ENCODE measurements at places on chromosomes 2 and 18.

DNA sequence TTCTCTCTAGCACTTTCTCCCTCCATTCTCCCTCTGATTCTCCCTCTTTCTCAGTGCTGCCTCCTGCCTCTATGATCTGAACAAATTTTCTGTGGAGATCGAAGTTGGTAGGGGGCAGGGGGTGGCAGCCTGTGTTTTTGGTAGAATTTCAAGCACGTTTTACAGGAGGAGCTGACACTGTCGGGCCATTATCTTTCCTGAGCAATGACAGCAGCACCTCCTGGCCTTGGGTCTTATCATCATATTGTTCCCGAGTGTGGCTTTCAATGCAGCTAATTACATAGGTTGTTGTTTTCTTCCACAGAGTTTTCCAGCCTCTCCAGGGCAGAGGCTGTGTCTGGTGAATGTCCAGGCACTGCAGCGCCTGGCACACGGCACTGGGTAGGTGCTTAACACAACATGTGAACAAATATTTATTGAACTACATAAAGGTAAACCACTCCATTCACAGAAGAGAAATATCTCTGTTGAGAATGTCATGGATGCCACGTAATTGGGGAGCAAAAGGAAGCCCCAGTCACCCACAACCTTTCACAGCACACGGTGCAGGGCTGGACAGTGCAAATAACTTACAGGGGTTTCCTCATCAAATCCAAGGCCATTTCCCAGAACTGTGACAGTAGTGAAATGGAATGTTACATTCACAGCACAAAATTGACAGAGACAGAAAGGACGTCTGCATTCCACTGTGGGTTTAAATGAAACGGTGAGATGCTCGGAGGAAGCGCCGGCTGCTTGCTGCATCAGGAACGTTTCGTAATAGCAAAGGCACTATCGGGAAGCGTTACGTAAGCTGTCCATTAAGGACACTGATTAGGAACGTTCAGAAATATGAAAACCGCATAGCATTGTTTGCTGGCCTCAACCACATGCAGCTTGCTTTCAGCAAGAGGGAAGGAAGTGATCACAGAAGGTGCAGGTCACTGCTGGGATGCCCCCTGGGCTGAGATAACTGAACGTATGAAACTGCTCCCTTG lies 6.5 kb upstream of the KCNG2 start:
- no peak for DNase-seq

GRCh38 chr2:189086250-189086649 lies 93.3 kb downstream of the COL5A2 start:
- DNase-seq, result no peak

- no peak for DNase-seq
These were observed 79.0 kb upstream of the TAF1B start for GRCh38 chr2:9764153-9764778.

GRCh38 chr2:48364100-48364499 lies 165.9 kb upstream of the STON1 start:
- DNase-seq, result no peak

DNA sequence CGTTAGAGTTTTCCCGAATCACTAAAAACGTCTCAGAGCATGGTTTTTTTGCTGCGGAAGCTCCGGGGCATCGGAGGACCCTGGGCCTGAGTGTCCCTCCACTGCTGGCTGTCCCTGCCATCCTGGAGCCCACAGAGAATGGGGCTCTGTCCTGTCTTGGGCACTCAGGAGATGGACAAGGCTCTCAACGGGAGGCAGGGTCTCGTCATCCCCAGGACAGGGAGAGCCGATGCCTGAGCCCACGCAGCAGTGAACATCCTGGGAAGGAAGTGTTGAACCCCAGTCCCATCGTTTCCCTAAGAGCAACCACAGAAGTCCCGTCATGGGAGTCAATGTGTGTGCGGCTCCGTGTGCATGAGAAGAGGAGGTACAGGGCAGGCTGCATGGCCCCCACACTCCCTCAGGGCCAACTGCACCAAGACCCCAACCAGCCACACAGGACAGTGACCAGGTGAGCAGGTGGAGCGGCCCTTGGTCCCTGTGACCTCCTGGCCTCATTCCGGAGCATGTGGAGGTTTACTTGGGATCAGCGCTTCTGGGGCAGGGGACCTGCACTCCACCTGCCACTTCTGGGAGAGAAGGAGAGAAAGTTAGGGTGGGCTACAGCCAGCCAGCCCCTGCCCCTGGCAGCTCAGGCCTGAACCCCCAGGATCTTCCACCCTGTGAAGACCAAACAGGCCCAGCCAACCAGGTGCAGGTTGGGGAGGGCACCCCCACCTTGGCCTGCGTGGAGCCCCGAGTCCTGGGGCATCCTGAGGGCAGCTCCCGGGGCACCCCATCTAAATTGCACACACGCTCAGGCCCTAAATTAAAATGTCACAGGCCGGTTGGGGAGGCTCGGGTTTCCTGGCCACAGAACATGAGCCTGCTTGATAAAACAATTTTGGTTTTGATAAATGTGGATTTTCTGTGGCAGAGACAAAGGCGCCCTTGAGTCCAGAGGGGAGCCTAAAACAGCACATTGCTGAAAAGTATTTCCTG lies 3.1 kb upstream of the SNED1 start:
- no peak for DNase-seq

DNA sequence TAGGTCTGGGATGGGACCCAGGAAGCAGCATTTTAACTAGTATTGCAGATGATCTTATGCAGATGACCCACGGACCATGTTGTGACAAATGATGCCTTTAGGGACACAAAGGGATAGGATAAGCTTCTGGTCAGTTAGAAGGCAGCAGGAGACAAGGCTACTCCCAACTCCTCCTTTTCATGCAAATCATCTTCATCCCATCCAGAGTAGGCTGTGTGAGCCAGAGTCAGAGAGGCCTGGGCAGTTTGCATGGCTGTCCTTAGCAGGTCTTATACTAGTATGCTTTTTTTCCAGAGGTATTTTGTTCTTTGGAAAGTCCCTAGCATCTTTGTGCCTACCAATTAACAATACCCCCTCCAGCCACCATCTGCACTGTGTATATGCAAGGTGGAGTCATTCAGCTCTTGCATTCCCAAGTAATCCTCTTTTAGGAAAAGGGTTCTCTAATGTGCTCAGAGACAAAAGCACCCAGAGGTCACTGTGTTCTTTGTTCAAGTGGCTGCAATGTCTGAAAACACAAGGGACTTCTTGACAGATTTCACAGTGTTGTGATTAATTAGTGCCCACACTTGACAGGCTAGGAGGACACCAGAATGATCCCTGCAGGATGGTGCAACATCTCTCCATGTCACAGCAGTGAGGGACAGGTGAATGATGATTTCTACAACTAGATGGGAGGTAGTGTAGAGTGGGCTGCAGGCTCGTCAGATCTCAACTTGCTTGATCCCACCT lies 225.8 kb downstream of the NCKAP5 start:
- no peak for DNase-seq

GRCh38 chr18:68772268-68772667 lies 25.6 kb upstream of the CCDC102B start:
- DNase-seq, result no peak

GRCh38 chr2:133360190-133360589 lies 208.1 kb downstream of the NCKAP5 start:
- DNase-seq, result no peak

DNA sequence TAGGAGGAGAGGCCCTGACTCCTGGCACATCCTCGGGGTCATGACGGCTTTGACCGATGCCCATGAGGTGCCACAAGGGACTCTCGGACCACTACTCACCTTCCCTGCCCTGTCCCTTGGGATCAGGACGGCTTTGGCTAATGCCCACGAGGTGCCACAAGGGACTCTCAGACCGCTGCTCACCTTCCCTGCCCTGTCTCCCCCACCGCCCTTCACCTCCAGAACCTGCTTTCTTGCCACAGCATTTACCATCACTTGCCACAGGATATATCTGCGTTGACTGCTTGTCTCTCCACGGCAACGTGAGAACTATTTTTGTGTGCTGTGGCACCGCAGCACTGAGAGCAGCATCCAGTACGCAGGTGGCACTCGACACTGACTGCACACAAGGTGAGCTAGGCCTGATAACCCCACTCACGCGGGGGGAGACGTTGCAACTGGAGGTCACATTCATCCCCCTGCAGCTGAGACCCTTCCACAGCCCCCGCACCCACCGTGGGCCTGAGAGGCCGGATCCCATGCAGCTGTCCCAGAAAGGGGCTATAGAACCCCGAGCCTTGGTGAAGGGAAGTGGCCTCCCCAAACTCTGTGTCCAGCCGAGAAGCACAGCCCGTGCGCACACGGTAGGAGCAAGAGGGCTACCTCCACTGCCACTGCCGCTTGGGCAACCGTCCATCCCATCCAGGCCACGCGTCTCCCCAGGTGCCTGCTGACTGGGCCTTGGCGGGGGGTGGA lies 47.5 kb downstream of the ANO7 start:
- no peak for DNase-seq

GRCh38 chr2:43251171-43251731 lies 24.8 kb upstream of the ZFP36L2 start:
- DNase-seq, result no peak

- no peak for DNase-seq
These were observed 162.1 kb downstream of the LDLRAD4 start for GRCh38 chr18:13380691-13381070.

Data from NCI-H1930 (cell line).